ENCODE measurements at places on chromosomes 4 and X.

DNA sequence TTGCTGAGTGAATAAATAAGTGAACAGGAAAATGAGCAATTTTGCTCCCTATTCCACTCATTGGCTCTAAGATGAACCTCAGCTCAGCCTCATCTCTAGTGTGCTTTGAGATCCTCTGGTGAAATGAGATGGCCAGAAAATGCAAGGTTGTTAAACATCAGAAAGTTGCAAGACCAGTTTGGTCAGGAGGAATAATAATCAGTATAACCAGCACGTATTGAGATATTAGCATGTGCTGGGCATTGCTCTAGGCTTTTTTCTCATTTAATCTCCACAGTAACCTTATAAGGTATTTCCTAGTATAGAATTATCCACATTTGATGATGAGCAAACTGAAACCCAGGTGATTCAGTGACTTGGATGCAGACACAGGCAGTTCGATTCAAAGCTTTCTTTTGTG, 110.5 kb upstream of the PAK3 start:
- no peak for DNase-seq

GRCh38 chr4:82823062-82823461, 24.5 kb upstream of the SCD5 start:
- no peak for DNase-seq

- DNase-seq = no peak
These were observed 59.7 kb downstream of the NBDY start for GRCh38 chrX:56788717-56789122.

DNA sequence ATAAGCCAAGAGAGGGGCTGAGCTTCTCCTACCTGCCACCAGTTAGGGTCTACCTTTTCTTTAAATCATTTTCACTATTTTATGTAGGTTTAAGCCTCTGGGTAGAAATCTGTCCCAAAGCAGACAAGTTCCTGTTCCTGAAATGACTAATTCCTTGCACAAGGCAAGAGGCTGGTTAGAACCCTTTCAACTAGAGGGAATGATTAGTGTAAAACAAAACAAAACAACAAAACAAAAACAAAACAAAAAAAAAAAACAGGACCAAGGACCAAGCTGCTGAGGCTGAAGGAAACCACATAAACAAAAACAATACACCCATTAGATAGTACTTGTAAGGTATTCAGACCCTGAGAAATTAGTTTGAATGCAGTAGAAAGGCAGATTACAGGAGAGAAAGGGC, 62.7 kb downstream of the MAML3 start:
- DNase-seq = no peak

DNA sequence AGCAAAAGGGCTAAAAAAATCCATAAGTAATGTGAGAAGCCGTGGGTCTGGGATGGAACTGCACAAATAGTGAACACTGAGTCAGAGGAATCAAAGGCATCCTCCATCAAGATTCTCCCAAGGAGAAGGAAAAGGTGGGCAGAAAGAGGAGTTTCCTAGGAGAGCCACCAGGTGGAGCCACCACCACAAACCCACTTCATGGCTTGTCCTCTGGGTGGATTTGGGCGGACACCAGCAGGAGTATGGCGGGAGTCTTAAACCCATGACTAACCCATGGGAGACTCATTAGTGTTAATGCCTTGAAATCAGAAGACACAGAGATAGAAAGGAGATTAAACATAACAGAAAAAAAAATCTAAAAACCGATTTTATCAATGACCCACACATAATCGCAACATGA, 147.7 kb downstream of the SH3KBP1 start:
- peak; percentile 18 for DNase-seq

GRCh38 chrX:2657532-2658113, 33.5 kb upstream of the CD99 start:
- DNase-seq = no peak
